ENCODE measurements at places on chromosomes 13 and 19.

GRCh38 chr13:93227280-93227877 lies 772 bp downstream of the GPC6 start:
- peak; percentile 60 for DNase-seq

DNA sequence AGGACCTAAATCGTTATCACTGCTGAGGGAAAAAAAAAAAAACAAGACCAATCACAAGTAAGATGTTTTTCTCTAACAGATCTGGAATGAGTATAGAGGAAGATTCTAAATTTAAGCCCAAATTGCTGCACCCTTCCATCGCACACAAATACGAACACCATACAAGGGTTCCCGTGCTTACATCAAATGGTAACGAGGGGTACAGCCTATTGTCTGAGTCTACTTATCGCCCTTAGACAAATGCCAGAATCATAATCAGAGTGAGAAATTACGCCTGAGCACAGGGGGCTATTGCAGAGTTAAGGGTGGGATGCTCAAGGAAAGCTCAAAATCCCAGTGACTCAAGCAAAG lies 603 bp downstream of the ZC3H13 start:
- DNase-seq: peak; percentile 16

DNA sequence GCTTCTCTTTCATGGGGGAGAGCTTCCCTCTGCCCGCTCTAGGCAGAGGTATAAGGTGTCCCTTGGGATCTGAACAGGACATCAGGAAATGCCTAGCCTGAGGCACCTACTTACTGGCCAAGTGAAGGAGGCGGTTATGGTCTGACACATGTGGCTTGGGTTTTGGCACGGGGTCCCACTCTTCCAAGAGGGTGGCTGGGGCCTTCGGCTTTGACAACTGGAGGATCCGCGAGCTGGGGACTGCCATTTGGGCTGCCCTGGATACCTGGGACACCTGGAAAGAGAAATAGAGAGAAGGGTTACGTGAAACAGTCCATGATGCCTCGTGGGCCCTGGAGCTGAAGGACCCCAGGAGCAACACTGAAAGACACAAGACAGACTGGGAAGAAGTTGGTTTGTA lies 22.4 kb upstream of the MIER2 start:
- no peak for DNase-seq

- no peak for DNase-seq
Observed at GRCh38 chr13:70098669-70099068, 9.0 kb upstream of the ATXN8OS start.

DNA sequence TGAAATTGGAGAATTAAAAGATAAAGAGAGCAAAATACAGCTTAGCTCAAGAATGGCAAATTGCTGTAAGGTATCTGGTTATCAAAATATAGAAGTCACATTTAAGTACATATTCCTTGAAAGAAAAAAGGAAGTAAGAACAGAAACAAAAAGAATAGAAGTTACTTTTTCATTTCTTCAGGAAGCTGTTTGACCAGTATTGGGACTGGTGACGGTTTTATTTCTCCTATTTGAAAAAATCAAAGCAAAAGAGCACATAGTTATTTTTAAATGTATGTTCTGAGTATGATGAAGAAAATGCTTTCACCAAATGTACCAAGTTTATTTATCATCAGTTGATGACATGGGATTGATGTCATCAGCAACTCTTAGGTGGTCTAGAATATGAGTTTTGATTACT lies 83.1 kb upstream of the OXGR1 start:
- DNase-seq: no peak

DNA sequence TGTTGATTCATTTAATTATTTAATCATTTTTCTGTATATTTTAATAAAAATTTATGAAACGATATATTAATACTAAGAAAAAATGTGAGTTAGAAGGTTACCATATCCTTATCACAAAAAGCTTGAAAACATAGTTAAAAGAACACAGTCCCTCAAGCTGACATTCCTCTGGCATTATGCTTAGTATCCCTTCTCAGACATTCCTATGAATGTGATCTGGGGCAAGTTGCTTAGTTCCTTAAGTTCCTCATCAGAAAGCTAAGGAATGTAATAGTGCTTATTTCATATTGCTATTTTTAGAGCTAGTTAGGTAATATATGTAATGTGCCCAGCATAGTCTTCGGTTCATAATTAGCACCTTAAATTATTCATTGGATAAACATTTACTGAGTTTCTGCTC lies 122.8 kb downstream of the MTUS2 start:
- no peak for DNase-seq

DNA sequence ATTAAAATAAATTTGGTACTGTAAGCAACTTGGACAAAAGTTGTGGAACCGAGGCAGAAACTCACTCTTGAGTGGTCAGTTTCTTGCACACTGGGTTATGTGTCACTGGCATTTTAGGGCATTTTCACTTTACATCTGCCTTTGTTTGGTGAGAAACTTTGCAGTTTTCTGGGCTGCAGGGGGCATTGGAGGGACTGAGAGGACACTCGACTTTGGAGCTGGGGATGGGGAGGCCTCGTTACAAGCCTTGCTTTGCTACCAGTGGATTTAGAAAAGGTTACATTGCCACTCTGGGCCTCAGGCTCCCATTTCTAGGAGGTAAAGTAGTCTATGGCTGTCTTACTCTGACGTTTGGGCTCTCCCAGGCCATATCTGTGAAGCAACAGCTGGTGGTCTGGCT lies 41.9 kb upstream of the ZNF536 start:
- no peak for DNase-seq

DNA sequence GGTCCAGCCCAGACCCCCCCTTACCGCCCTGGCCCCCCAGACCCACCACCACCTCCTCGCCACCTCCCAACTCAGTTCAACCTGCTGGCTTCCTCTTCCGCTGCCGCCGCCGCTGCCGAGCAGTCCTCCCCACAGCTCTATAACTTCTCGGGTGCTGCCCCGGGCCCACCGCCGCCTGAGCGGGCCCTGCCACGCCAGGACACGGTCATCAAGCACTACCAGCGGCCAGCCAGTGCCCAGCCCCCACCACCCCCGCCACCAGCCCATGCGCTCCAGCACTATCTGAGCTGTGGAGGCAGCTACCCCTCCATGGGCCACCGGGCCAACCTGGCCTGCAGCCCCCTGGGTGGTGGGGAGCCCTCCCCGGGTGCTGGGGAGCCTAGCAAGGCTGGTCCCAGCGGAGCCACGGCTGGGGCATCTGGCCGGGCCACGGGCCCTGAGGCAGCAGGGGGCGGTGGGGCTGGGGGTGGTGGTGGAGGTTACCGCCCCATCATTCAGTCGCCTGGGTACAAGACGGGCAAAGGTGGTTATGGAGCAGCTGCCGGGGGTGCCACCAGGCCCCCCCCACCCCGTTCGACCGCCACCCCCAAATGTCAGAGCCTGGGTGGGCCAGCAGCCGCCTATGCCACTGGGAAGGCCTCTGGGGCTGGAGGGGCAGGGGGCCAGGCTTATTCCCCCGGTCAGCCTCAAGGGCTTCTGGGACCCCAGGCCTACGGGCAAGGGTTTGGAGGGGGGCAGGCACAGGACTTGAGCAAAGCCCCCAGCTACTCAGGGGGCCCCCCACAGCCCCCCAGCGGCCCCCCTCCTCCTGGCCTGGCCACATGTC lies 4.2 kb downstream of the PRR12 start:
- no peak for DNase-seq

GRCh38 chr19:4094761-4095487 lies 28.2 kb upstream of the ZBTB7A start:
- no peak for DNase-seq

DNA sequence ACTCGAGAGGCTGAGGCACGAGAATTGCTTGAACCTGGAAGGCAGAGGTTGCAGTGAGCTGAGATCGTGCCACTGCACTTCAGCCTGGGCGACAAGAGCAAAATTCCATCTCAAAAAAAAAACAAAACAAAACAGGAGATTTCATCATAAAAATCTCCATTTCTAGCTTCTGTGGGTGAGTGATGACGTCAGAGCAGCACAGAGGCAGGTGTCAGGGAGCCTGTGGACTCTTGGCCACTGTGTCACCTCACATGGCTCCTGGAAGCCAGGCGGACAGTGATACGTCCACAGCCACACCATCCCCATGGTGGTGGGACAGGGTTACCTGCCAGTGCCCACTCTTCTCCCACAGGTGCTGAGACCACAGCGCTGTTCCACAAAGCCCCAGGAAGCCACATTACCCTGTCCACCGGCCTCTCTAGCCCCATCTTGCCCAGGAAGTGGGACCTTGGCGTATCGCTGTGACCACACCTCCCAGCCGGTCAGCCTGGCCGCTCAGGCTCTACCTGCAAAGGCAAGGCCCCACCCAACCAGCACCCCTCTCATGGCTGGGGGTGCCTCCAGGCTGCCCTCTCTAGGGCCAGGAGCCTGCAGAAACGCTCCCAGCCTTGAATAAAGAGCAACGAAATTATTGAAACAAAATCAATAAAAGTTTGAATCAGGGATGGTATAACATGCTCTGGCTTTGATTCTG lies 2.5 kb upstream of the FXYD3 start:
- DNase-seq: no peak
